Left cardiac atrium (tissue), 4 donors: ENCODE measurements at places on chromosomes 4 and X. TPM values are rescaled to one million over a fixed set of nuclear protein-coding genes. Genes with fewer than 3 reads are reported as not detected.

DNA sequence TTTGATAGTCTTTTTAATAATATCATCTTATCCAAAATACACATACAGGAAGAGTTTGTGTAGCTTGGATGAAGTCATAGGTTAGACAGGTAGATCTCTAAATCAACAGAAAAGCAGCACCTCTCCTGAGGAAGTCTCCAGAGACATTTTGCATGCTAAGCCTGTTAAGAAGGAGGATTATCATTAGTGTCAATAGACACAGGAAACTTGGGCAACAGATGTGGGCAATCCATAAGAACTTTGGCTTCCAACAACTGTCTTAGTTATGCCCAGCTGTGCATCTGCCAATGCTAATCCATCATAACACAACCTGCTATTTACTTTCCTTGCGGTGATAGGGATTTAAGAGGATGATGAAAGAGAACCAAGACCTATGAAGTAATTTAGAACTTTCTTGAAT lies 1052.6 kb downstream of the RPA4 start:
- DNase-seq, result no peak

DNA sequence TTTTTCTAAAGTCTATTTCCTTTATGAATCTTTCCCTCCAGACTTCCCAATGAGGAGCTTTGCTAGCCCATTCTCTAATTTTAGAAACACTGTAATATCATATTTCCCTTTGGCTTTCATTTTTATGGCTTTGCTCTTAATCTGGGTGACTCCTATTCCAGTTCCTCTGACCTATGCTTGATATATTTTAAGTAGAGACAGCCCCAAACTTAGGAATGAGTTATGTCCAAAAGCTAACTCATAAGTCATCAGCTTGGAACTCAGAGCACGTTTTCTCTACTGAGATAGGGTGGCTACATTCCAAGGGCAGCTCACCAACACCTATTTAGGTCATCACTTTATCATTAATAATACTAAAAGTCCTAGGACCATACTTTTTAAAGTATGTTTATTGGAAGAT lies 77.8 kb downstream of the OR13H1 start:
- no peak for DNase-seq

- no peak for DNase-seq
Observed at GRCh38 chr4:38865445-38865844, 2.2 kb upstream of the FAM114A1 start.

- DNase-seq, result no peak
Observed at GRCh38 chr4:182245541-182246215, 2.5 kb downstream of the TENM3 start.

Gene MAGEB16
- not detected for total RNA-seq

Gene POU3F4
- not detected for total RNA-seq

Gene NPY2R
- total RNA-seq, result 0.35 TPM

Gene KCNE5
- 0.38 TPM for total RNA-seq
